ENCODE measurements at places on chromosomes 4 and X.

GRCh38 chrX:136255541-136255940 lies 4.3 kb upstream of the MAP7D3 start:
- no peak for DNase-seq

DNA sequence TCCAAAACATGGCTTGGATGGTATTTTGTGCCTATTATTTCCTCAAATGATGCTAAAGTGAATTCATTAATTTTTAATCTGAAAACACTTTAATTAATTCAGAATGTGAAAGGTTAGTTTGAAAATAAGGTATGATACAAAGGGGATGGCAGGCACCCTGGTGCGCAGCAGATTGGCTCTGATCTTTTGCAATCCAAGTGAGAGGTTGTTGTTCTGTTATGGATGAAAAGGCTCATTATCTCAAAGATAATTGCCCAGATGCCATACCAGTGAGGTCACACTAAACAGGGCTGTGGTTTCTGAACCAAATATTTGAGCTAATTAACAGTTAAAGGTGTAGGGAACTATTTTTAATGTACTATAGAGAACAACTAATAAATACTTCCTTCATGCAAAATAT lies 504.9 kb downstream of the RAPGEF2 start:
- no peak for DNase-seq

- no peak for DNase-seq
Observed at GRCh38 chr4:150418757-150419410, 163.1 kb upstream of the MAB21L2 start.

DNA sequence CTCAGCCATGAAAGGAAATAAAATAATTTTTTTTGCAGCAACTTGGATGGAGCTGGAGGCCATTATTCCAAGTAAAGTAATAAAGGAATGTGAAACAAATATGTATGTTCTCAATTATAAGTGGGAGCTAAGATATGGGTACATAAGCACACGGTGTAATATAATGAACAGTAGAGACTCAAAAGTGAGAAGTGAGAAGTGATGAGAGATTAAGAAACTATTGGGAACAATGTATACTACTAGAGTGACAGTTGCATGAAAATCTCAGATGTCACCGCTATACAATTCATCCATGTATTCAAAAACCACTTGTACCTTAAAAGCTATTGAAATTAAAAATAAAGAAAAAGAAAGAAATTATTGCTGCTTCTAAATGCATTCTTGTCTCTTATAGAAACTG lies 182.9 kb upstream of the TACR3 start:
- no peak for DNase-seq

DNA sequence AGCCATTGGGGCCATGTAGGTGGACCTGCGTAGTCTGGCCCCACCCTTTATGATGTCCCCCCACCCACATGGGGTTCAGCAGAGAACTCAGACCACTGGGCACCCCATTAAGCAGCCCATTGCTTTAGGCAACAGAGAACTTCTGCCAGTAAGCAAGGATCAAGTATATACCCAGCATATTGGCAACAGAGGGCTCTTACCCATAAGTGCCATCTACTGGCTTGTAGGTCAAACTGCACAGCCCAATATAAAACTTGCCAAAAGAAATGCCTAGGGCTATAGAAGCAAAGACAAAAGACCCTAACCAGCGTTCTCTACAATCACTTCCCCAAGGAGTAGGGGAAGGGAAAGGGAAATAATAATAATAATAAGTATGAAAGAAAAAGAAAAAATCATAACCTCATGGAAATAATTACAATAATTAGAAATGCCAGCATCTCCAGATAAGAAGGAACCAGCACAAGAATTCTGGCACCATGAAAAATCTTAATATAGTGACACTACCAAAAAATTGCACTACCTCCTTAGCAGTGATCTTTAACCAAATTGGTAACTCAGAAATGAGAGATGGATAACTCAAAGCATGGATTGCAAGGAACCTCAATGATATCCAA lies 1090.7 kb downstream of the FAT4 start:
- DNase-seq = no peak

- no peak for DNase-seq
Observed at GRCh38 chrX:79721234-79721633, 293.3 kb upstream of the TBX22 start.

DNA sequence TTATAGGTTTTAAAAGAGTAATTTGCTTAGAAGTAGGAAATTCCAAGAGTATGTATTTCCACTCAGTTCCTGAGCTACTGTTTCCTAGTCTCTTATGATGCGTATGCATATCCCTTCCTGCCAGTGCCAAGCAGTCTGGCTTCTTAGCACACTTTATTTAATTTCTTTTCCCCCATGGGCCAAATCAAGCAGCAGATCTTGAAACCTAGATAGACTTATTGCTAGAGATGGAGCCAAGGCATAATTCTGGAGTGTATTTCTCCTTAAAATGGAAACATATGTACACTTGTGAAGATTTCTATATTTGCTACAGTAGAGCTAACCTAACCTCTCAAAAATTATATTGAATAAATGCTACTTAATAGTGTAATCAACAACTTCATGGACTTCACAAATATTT lies 2337.6 kb downstream of the PCDH7 start:
- DNase-seq = no peak

DNA sequence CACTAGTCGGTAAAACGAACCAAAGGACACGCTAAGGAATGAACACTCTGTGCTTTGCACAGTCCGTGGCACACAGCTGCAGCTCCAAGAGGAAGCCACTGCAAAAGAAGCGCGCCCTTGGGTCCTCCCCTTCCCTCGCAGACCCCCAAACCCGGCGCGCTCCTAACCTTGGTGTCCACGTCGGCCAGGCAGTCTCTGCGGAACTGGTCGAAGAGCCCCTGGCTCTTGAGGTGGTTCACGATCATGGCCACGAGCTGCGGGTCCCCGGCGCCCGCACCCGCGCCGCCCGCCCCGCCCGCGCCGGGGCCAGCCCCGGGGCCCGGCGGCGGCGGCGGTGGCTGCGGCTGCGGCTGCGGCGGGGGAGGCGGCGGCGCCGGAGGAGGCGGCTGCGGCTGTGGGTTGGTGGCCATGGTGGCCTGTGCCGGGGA lies 333 bp downstream of the BOD1L1 start:
- no peak for DNase-seq

GRCh38 chr4:83149865-83150652 lies 35.5 kb upstream of the PLAC8 start:
- no peak for DNase-seq

- DNase-seq = no peak
Observed at GRCh38 chr4:81757691-81758090, 286.0 kb upstream of the RASGEF1B start.

DNA sequence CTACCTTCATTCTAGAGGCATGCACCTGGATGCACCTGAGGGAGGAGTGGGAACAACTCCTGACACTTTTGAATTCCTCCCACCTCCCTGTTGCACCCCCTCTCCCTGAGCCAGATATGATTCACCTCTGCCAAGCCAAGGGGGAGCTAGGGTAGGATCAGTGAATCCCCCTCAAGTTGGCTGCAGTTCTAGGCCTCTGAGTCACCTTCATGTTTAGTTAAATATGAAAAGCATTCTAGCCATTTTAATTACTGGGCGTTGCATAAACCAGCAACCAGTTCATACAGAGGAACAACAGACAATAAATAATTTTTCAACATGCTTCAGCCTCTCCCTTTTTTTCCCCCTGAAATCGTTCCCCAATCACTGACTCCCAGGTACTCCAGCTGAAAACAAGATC lies 1440.2 kb downstream of the ADGRL3 start:
- no peak for DNase-seq

GRCh38 chr4:118740869-118741268 lies 55.7 kb downstream of the METTL14 start:
- DNase-seq = no peak

- DNase-seq = no peak
Observed at GRCh38 chr4:149801416-149801815, 14.2 kb downstream of the IQCM start.

DNA sequence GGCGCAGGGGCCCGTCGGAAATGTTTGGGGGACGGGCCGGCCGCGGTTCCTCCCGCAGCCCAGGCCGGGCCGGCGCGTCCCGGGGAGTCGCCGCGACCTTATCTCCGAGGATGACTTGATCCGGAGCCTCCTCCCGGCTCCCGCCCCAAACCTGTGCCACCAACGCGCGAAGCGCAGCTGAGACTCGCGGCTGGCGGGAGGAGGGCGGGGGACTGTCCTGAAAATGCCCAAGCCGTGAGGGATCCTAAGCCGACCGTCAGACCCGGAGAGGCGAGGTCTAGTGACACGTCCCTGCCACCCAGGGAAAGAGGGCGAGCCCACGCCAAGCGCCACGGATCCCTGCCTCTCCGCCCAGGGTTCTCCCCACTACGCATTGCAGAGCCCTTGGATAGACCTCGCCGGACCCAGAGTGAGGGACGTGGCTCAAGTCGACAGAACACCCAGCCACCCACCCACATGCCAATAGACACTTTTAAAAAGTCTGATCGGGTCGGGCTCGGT lies 26.9 kb downstream of the UTP14A start:
- DNase-seq = no peak

DNA sequence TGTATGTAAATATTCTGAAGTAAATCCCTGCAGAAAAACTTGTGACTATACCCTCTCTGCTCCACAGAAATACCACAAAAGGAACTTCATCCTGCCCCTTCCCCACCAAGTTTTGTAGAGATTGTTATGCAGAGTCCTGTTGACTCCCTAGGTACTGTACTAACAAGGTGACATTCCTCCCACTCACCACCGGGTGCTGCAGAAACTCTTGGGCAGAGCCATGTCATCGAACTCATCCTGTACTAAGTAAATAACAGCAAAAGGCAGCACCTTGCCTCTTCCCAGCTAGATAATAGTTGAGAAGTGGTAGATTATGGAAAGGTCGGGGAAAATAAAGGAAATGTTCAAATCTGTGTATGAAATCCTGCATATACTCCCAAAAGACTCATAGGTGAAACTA lies 233.3 kb downstream of the STPG2 start:
- no peak for DNase-seq

DNA sequence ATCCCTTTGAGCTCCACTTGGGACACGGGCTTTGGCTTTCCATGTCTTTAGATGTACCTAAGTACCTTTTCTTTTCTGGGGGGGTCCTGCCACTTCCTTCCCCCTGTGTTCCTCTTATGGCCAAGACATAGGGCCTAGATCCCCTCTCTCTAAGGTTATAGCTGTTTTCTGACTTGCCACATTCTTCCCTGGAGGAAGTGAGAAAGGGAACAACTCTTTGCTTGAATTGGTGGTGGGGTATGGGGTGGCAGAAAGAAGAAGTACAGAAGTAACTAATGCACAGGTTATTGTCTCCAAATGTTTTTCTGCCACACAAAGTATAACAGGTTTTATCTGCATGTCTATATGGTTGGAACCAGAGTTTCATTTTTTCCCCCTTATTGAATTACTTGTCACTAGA lies 29.7 kb upstream of the DIPK2B start:
- no peak for DNase-seq

- DNase-seq = no peak
Observed at GRCh38 chr4:108352664-108353308, 184.1 kb upstream of the LEF1 start.

- no peak for DNase-seq
Observed at GRCh38 chr4:6109842-6110560, 90.3 kb downstream of the JAKMIP1 start.

- DNase-seq = no peak
Observed at GRCh38 chrX:48908600-48908999, 2.8 kb downstream of the SLC35A2 start.

DNA sequence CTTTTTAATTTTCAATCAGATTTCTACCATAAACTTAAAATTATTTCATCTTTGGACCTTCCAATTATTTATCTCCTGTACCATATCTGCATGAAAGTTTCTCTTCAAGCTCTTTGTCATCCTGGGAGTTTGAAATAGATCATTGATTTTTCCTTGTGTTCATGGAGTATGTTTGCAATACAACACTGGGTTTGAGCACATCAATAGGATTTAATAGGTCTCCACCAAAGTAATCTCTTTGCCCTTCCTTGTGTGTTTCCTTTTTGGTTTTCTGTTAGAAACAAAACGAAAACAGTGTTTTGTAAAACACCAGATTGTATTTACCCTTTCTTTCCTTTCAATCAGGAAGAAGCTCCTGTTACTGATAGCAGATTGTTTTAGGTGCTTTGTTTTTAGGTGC lies 11.9 kb downstream of the FMR1 start:
- DNase-seq = no peak

DNA sequence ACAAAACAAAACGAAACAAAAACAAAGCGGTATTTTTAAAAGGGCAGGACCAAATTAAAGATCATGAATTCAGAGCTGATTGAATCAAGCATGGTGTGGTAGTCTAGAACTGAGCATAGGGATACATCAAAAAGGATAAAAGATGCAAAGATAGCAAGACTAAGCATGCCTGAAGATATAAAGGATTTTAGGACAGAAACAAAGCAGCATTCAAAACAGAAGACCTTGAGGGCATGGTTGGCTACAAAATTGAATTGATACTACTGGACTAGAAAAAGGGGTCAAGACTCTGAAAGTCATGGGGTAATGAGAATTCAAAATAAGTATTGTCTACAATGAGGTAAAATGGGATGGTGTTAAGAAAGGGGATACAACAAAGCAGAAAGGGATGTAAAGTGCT lies 41.6 kb downstream of the RAB33A start:
- DNase-seq = no peak

DNA sequence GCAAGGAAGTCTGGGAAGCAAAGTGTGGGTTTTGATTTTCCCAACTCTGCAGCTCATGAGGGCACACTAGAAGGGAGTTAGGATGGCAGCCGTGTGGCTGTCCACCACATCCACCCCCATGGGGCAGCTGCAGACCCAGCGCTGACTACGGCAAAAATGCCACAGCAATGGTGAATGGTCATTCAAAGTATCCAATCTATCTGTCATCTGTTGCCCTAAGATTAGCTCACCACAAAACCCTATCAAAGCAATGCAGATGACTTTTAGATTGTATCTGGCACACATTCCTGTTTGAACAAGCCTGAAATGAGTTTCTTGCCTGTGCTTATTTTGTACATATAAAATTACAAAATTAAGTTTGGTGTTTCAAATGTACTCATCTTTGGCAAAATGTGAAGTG lies 29.7 kb upstream of the HPSE start:
- no peak for DNase-seq

GRCh38 chr4:164779811-164780216 lies 25.9 kb downstream of the SMIM31 start:
- no peak for DNase-seq

DNA sequence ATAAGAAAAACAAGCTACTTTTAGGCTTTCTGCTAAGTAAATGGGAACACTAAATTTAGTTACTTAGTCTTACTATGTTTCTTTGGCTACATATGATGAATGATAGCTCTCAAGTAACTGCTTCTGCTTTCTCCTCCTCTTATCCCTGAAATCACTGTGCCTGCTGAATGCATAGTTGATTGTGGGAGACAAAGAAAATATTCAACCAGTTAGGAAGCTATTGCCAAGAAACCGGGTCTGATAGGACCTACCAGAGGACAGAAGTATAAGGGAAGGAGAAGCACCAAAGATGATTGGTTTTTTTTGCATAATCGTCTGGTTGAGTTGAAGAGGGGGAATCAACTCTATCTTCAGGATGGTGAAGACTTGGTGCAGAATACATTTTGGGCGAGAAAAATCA lies 28.0 kb upstream of the NDUFC1 start:
- DNase-seq = no peak

GRCh38 chr4:2006956-2007653 lies 1.7 kb downstream of the NELFA start:
- DNase-seq = no peak
